Dermis microvascular lymphatic vessel endothelial cell (primary cell): ENCODE measurements at places on chromosomes 2 and 18. TPM values are rescaled to one million over a fixed set of nuclear protein-coding genes. Genes with fewer than 3 reads are reported as not detected.

The MPP4 gene
- total RNA-seq, result 0.76 and 1.5 TPM in 2 replicates

The CXCR1 gene
- total RNA-seq, result not detected in 2 replicates

The PLGLB2 gene
- 0.39 and 2.4 TPM in 2 replicates for total RNA-seq

The SH2D6 gene
- under 0.01 TPM in 2 replicates for total RNA-seq

The TMEFF2 gene
- total RNA-seq, result not detected in 2 replicates

The MRO gene
- total RNA-seq, result not detected in 2 replicates

The ZC3H6 gene
- total RNA-seq, result 1.8 and 2.0 TPM in 2 replicates

The LOXHD1 gene
- under 0.01 TPM in 2 replicates for total RNA-seq

The LTBP1 gene
- 22.1 and 82.4 TPM in 2 replicates for total RNA-seq

The AFF3 gene
- total RNA-seq, result under 0.01 TPM in 2 replicates
